Esophagus mucosa (tissue), 1 donor: ENCODE measurements at places on chromosomes 12 and 14. TPM values are rescaled to one million over a fixed set of nuclear protein-coding genes. Genes with fewer than 3 reads are reported as not detected.

DNA sequence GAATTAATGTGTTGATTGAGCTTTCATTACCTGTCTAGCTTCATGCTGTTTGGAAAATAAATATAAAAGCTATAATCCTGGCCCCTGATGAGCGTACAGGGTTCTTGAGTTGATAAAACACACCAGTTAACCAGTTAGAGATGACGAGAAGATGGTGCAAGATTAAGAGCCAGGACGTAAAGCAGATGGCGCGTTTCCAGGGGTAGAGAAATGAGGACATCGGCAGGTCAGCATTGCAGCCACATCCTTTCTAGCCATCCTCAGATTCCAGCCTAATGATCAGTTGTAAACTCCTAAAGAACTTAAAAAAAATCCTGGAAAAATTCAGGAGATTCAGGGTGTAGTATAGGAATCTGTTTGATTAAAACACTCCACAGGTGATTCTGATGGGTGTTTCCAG, 203.7 kb downstream of the CACNA1C start:
- ATAC-seq: no peak

ZFHX2 gene
- 0.44 TPM for total RNA-seq

KRT3 gene
- 1.0 TPM for total RNA-seq

DNA sequence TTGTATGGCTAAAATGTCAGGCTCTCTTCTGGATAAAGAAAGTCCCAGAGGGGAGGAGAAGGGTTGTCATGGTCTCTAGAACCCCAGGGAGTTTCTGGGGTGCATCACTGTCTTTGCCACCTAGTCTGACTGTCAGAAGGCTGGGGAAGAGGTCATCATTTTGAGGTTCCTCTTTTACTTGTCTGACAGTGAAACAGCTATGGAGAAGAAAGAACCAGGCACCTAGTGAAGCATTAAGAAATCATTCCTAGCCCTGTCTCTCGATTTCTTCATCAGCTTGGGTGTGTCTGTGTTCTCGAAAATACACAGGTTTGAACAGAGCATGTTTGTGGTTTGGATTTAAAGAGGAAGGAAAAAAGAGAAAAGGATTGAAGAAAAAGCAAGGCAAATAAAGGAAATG, 158.7 kb upstream of the LRIG3 start:
- peak; percentile 72 for ATAC-seq

KRT1 gene
- total RNA-seq: 2.5 TPM

GRCh38 chr14:75040507-75040906, 10.8 kb downstream of the MLH3 start:
- ATAC-seq: no peak

TMEM63C gene
- 4.7 TPM for total RNA-seq

ACVRL1 gene
- 4.9 TPM for total RNA-seq

DNA sequence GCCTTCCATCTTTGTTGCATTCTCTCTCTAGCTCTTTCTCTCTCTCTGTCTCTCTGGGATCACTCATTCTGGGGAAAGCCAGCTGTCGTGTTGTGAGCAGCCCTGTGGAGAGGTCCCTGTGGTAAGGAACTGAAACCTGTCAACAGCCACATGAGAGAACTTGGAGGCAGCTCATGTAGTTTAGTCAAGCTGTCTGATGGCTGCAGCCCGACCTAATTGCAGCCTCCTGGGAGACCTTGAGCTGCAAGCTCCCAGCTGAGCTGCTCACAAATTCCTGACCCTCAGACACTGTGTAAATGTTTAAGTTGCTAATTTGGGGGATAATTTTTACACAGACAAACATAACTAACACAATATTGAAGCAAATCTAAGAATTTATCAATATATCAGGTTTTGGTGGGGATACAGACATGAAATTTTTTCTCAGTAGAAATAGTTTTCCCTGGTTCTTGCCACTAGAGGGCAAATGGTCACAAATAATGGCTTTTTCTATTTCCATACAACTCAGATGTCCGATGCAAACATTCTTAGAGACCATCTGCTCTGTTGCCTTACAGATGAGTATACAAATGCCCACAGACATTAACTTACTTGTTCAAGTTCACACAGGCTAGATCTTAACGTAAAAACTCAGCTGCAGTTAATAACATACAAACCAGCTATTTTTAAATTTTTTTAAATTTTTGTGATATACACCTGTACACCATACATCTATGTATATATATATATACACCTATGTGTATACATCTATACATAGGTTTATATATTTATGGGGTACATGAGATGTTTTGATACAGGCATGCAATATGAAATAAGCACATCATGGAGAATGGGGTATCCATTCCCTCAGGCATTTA, 15.5 kb upstream of the KRR1 start:
- ATAC-seq: no peak
